ENCODE measurements at places on chromosomes 5 and 9.

- DNase-seq: peak; percentile 64
These were observed 46.2 kb upstream of the DENND4C start for GRCh38 chr9:19184144-19184917.

GRCh38 chr5:69212022-69212421 lies 22.6 kb downstream of the CENPH start:
- DNase-seq: no peak

DNA sequence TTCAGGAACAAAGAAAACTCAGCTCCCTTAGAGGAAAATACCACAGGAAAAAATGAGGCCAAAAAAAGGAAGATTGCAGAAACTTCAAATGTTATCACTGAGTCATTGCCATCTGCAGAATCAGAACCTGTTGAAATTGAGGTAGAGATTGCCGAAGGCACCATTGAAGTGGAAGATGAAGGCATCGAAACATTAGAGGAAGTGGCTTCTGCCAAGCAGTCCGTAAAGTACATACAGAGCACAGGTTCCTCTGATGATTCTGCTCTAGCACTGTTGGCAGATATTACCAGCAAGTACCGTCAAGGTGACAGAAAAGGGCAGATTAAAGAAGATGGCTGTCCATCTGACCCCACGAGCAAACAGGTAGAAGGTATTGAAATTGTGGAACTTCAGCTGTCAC lies 30.8 kb upstream of the NIM1K start:
- DNase-seq: no peak

DNA sequence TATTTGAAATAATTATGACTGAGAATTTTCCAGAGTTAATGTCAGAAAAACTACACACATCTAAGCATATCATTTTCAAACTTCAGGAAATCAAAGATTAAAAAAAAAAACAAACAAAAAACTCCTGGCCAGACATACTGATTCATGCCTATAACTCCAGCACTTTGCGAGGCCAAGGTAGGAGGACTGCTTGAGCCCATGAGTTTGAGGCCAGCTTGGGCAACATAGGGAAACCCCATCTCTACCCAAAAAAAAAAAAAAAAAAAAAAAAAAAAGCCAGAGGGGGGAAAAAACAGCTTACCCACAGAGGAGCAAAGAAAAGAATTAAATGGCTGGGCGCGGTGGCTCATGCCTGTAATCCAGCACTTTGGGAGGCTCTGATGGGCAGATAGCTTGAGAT lies 22.4 kb downstream of the EFCAB9 start:
- DNase-seq: no peak

DNA sequence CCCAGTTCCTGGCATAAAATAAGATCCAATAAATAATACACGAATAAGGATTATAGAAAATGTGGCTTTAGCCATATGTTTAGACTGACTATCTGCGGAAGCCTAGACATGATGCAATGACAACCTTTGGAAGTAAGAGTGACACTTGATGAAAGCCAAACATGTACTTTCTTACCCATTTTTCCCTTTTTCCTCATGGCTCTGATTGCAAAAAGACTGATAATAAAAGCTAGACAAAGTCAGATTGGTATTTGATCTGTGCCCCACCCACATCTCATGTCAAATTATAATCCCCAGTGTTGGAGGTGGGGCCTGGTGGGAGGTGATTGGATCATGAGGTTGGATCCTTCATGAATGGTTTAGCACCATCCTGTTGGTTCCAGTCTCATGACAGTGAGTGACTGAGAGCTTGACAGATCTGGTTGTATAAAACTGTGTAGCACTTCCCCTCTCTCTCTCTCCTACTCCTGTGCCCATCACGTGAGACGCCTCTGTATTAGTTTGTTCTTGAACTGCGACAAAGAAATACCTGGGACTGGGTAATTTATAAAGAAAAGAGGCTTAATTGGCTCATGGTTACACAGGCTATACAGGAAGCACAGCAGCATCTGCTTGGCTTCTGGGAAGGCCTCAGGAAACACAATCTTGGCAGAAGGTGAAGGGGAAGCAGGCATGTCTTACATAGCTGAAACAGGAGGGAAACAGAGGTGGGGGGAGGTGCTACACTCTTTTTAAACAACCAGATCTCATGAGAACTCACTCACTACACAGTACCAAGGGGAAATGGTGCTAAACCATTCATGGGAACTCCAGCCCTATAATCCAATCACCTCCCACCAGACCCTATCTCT lies 243.4 kb upstream of the PIK3R1 start:
- DNase-seq: no peak

- DNase-seq: no peak
These were observed 278.9 kb downstream of the CHSY3 start for GRCh38 chr5:130183115-130183514.

- no peak for DNase-seq
These were observed 475 bp downstream of the WDR5 start for GRCh38 chr9:134136118-134136995.

GRCh38 chr5:74851684-74852353 lies 14.4 kb downstream of the FAM169A start:
- no peak for DNase-seq

DNA sequence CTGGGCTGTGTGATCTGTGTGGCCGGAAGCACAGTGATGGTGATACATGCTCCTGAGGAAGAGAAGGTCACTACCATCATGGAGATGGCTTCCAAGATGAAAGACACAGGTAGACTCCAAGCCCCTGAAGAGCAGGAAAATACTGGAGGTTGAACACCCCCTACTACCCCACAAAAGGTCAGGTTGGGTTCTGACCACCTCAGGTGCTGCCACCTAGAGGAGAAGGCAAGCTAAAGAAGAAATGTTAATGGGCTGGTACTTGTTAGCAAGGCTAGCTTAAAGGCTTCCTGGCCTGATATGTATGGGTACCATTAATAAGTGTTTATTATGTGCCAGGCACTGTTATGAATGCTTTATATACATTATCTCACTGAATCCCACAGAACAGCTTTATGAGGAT lies 11.7 kb downstream of the NIPAL4 start:
- DNase-seq: no peak

GRCh38 chr9:79889369-79889768 lies 317.6 kb downstream of the TLE4 start:
- DNase-seq: no peak

GRCh38 chr5:171968531-171968930 lies 37.9 kb downstream of the FBXW11 start:
- DNase-seq: no peak

DNA sequence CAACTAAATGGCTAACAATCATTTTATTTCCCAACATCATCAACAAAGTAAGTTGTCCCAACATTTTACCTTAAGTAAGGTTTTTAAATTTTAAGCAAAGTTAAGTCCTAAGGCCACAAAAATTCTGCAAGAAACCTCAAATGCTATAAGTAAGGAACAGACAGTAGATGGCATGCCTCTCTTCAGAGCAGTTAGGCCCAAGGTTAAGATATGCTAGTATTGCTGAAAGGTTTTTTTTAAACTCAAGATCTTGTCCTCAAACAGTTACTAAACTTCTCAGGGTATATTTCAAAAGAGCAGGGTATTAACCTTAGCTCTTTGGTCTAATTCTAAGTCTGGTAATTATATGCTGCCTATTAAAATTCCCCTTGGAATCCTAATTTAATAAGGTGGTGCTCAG lies 35.1 kb downstream of the PJA2 start:
- no peak for DNase-seq

GRCh38 chr5:56202483-56202882 lies 30.6 kb downstream of the ANKRD55 start:
- no peak for DNase-seq

DNA sequence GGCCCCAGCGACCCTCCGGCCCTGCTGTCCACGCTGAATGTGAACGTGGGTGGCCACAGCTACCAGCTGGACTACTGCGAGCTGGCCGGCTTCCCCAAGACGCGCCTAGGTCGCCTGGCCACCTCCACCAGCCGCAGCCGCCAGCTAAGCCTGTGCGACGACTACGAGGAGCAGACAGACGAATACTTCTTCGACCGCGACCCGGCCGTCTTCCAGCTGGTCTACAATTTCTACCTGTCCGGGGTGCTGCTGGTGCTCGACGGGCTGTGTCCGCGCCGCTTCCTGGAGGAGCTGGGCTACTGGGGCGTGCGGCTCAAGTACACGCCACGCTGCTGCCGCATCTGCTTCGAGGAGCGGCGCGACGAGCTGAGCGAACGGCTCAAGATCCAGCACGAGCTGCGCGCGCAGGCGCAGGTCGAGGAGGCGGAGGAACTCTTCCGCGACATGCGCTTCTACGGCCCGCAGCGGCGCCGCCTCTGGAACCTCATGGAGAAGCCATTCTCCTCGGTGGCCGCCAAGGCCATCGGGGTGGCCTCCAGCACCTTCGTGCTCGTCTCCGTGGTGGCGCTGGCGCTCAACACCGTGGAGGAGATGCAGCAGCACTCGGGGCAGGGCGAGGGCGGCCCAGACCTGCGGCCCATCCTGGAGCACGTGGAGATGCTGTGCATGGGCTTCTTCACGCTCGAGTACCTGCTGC lies 839 bp downstream of the KCNV2 start:
- no peak for DNase-seq

- DNase-seq: no peak
These were observed 5.4 kb downstream of the PCAT7 start for GRCh38 chr9:94560237-94560636.

DNA sequence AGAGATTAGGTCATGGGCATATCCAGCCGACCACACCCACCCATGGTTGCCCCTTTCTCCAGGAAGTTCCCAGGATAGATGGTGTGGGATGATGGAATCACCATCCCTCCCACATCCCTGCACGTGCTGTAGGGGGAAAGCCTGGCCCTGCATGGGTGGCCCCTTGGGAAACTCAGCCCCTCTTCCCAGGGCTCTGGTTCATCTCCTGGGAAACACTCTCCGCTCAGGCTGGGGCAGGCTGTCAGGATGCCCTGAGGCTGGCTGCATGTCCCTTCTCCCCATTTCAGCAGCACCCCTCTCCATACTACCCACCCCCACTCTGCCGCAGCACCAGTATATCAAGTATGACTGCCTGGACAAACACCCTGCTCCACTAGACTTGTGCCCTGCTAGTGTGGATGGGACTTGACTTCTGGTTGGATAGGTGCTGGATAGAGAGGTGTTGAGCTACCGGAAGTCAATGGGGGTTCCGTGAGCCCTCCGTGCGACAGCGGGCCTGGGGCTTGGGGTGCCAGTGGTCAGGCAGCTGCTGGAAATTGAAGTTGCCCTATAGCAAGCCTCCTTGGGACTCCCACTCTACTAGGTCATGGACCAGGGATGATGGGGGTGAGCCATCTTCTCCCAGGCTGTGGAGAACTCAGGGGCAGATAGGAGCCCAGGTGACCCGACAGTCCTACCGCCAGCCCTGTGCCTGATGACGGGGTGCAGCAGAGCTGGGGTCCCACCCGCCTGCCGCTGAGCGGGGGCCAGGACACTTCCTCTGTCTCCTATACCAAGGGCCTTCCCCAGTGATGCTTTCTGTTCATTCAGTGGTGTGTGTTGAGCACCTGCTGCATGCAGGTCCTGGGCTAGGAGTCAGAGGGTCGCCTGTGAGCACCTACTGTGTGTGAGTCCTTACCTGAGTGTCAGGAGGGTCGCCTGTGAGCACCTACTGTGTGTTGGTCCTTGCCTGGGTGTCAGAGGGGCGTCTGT lies 69.4 kb upstream of the COL5A1 start:
- no peak for DNase-seq

DNA sequence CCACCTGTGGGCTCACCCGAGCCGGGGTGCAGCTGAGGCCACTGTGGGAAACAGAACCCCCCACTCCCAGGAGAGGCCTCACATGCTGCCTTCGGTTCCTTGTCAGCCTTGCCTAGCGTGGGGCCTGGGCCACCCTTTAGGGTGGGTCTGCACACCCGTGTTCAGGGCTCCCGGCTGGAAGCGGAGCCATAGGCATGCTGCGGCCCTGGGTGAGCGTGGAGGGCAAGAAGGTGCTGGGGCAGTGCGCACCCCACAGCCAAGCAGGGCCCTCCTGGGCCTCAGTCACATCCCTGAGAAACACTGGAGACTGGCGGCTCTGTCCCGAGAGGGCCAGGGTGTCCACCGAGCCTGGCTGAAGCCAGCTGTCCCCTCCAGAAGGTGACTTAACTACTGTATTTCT lies 41.9 kb downstream of the GOLM1 start:
- no peak for DNase-seq

DNA sequence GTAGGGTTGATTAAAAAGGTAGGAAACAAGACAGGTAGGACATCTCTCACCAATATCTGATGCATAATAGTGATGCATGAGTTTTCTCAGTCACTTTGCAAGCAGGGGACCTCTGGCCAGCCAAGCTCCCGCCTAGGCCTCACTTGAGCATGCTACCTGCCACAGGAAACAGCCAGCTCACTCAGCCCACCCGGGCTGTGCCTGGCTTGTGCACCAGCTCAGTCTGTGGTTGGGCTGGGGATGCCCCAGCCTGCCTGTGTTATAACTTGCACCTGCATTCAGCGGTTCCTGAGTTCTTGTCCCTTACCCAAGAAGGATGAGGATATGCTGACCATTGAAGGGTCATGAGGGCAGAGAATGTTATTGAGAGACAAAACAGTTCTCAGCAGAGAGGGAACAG lies 172.8 kb upstream of the PLCXD3 start:
- no peak for DNase-seq

DNA sequence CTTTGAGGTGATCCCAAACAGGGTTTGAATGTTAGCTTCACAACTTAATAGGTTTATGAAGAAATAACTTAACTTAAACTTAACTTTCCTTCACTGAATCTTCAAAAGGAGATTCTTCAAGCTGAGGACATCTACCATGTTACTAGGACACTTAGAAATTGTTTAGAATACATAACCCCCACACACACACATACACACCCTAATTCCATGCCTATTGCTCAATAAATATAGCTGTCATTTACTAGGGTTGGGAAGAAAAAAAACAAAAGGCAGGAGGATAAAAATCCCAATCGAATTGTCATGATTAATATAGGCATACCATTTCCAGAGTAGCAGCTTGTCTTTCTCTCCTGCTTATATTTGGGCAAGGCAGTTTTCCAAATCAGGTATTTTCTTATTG lies 68.3 kb downstream of the ALDH1A1 start:
- DNase-seq: no peak

DNA sequence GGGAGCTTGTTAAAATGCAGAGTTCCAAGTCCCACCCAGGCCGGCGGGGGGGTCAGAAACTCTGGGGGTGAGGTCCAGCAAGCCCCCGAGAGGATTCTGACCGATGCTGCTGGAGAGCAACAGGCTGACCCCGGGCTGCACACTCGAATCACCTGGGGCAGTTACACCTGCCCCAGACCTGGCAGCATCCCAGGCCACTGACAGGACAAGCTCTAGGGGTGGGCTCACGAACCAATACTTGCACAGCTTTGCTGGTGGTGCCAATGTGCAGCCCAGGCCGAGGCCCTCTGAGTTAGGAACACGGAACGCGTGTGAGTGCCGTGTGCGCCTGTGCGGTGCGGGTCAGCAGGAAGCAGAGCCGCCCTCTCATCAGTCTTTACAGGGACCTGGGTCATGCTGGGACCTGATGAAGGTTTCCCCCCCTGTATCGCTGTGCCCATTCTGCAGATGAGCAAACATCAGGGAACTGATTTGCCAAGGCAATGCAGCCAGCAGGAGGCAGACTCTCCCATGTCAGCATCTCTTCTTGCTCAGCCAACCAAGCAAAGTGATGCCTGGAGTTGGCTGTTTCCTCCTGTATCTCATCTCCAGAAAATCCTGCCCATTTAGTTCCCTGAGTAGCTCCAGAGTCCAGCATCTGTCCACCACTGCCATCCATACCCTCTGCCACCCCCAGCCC lies 16.3 kb downstream of the FAM163B start:
- no peak for DNase-seq

GRCh38 chr5:143106174-143106573 lies 297.3 kb downstream of the NR3C1 start:
- no peak for DNase-seq

- DNase-seq: no peak
These were observed 31.2 kb upstream of the FABP6 start for GRCh38 chr5:160198146-160198545.

All from activated T-helper 1 cell treated with Interleukin-2 at 50 U/mL for 16 hours (primary cell).